Gastroesophageal sphincter (tissue), 4 donors: ENCODE measurements at places on chromosomes 2 and 18. TPM values are rescaled to one million over a fixed set of nuclear protein-coding genes. Genes with fewer than 3 reads are reported as not detected.

Gene MC2R
- total RNA-seq, result not detected

Gene POLR1B
- total RNA-seq, result 21.5 TPM

Gene SYT4
- 1.3 TPM for total RNA-seq

Gene CBLN2
- total RNA-seq, result not detected

Gene ARL4C
- 8.1 TPM for total RNA-seq

Gene CROCC2
- not detected for total RNA-seq

Gene CCBE1
- total RNA-seq, result 7.7 TPM

Gene CTAGE1
- not detected for total RNA-seq

Gene ZBTB7C
- total RNA-seq, result 13.1 TPM

Gene LBX2
- total RNA-seq, result 0.58 TPM

Gene AGXT
- not detected for total RNA-seq

Gene ZNF804A
- total RNA-seq, result 0.08 TPM

Gene BMP10
- not detected for total RNA-seq

Gene HRH4
- total RNA-seq, result 0.16 TPM

Gene BOK
- total RNA-seq, result 69.4 TPM

Gene TUBA3E
- total RNA-seq, result not detected

Gene EMILIN2
- total RNA-seq, result 14.5 TPM

Gene EVA1A
- total RNA-seq, result not detected

Gene PRKD3
- total RNA-seq, result 38.2 TPM

Gene TWSG1
- 173 TPM for total RNA-seq

Gene GKN2
- total RNA-seq, result not detected

Gene NPAS2
- total RNA-seq, result 21.1 TPM

Gene SERPINB5
- total RNA-seq, result 0.13 TPM

Gene CCNYL1
- 11.0 TPM for total RNA-seq

Gene MAT2A
- 97.9 TPM for total RNA-seq

Gene AKAIN1
- not detected for total RNA-seq
